ENCODE measurements at places on chromosomes 3 and 15.

DNA sequence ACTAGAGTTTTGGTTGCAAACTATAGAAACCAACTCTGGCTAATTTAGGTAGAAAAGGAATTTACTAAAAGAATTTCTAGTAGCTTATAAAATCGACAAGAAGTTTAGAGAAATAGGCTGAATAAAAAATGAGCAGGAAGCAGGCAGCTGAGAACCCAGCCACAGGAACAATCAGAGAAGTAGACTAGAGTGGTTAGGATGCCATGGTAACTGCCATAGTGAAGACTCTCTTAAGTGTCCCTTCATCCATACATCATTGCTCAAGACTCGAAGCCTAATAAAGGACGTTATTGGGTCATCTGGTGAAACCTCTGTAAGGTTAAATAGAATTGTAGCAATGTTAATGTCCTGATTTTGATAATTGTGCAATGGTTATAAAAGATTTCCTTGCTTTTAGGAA lies 13.8 kb downstream of the AVEN start:
- H3K4me3 ChIP-seq, result no peak overlapping the region
- no peak for DNase-seq
- H3K27me3 ChIP-seq, result no peaks in the 10 kb centered on the region
- peak overlapping the region; percentile 3 for H3K27ac ChIP-seq

- no peak for DNase-seq
- H3K4me3 ChIP-seq, result no peak overlapping the region
- no peaks in the 10 kb centered on the region for H3K4me1 ChIP-seq
- H3K27ac ChIP-seq, result no peak overlapping the region
- H3K36me3 ChIP-seq, result peaks cover 2% of the 10 kb centered on the region
These were observed 24.7 kb downstream of the MYO5A start for GRCh38 chr15:52503788-52504496.

GRCh38 chr15:55789066-55789660 lies 46.2 kb upstream of the PRTG start:
- no peak overlapping the region for H3K4me3 ChIP-seq
- no peaks in the 10 kb centered on the region for H3K27me3 ChIP-seq
- no peak overlapping the region for H3K27ac ChIP-seq

DNA sequence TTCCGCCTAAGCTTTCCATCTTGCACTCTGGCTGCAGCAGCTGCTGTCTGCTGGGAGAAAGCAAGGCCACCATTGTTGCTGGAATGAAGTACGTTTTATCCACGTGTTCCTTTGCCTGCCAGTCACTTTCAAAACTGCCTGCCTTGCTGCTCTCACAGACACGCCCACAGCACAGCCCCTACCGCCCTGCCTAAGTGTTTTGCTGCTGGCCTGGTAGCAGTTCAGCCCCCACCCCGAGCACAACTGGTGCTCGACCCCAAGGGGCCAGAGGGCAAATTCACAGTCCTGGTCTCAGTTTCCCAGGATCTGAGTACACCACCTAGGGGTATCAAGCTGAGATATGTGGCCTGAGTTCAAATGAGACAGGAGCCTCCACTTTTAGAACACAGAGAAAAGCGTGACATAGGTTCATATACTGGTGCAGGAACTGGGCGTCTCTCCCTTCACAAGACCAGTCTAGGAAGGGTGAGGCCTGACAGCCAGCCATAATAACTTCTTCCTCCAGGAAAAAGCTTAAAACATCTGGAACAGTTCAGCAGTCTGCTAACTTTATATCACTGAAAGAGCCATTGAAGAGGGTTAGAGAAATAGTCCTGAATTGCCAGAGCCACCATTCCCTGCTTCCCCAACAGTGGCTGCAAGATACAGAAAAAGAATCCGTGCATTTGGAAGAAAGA lies 1012.3 kb downstream of the ZPLD1 start:
- no peak for DNase-seq
- H3K4me1 ChIP-seq, result peaks cover 1% of the 10 kb centered on the region
- no peaks in the 10 kb centered on the region for H3K27me3 ChIP-seq
- H3K4me3 ChIP-seq, result no peak overlapping the region

- no peaks in the 10 kb centered on the region for H3K27me3 ChIP-seq
- peaks cover 17% of the 10 kb centered on the region for H3K4me1 ChIP-seq
- H3K36me3 ChIP-seq, result no peaks in the 10 kb centered on the region
- no peak overlapping the region for H3K4me3 ChIP-seq
- H3K27ac ChIP-seq, result no peak overlapping the region
These were observed 22.0 kb downstream of the TMPRSS7 start for GRCh38 chr3:112056451-112056929.

DNA sequence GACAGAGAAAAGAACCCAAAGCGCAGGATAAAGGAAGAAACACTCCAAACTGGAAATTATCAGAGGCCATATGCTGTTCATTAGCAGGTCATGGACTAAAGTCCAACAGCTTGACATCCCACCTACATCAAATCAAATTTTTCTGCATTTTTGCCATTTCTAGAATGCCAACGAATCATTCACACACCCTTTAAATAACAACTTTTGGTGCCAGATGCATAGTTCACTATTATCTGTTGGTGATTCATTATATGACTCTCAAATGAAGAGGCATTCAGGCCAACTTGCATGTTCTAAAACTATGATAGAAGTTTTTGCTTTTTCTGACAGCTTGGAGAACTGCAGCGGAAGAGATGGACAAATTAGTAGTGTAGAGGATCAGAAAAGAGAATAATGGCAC lies 529.8 kb upstream of the NAALADL2 start:
- DNase-seq, result no peak
- H3K4me3 ChIP-seq, result no peak overlapping the region
- no peaks in the 10 kb centered on the region for H3K27me3 ChIP-seq
- no peak overlapping the region for H3K27ac ChIP-seq

DNA sequence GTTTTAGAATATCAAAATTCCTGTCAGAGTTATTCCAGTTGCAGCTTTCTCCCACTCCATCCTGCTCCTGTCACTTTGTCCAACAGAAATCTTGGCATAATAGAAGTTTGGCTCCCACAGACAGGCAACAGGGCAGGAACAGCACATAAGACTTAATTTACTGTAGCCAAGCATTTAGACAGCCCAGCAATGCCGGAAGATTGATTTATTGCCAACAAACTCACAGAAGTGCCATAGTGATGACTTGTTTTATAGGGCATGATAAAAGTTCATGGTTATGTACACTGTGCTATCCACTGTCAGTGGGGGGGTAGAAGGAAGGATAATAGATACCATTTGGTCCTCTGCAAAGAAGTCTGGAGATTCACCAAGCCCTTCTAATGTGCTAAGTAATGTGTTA lies 98.3 kb upstream of the CBLB start:
- H3K4me1 ChIP-seq, result no peaks in the 10 kb centered on the region
- H3K27ac ChIP-seq, result no peak overlapping the region
- H3K36me3 ChIP-seq, result peaks cover 1% of the 10 kb centered on the region
- H3K4me3 ChIP-seq, result no peak overlapping the region
- DNase-seq, result no peak

DNA sequence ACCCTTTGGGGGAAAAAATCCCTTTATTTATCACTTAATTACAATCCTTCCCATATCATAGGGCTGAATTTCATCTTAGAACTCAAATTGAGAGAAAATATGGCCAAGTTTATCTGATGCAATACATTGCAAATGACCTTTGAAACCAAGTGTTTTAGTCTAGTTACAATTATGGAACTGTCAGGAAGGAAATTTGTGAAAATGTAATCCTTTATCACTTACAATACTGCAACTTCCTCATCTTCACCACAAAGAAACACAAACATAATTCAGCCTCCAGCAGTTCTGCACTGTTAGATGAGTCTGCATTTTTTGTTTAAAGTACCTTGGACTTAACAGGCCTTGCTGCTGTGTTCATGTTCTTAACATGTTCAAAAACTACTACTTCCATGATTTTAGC lies 4.6 kb downstream of the CCPG1 start:
- peaks cover 8% of the 10 kb centered on the region for H3K36me3 ChIP-seq
- H3K4me1 ChIP-seq, result peaks cover 16% of the 10 kb centered on the region
- DNase-seq, result no peak
- no peaks in the 10 kb centered on the region for H3K27me3 ChIP-seq

DNA sequence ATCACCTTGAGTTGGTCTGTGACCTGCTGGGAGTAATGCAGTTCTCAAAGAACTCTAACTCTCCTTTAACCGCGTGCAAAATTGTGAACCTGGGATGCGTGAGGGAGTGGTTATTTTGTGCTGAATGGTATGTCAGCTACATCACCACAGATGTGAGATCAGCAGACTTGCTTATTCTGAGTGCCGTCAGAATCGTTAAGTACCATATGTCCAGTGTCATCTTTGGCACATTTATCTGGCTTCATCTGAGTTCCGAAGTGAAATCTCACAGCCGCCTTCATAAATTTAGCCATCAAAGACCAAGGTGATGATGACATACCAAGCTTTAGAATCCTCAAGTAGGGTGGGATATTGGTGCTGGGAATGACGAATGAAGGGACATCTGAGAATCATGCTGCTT lies 347.2 kb upstream of the TPRG1 start:
- no peak overlapping the region for H3K4me3 ChIP-seq
- H3K36me3 ChIP-seq, result no peaks in the 10 kb centered on the region
- no peak for DNase-seq
- no peaks in the 10 kb centered on the region for H3K4me1 ChIP-seq
- no peaks in the 10 kb centered on the region for H3K27me3 ChIP-seq
- H3K27ac ChIP-seq, result no peak overlapping the region

- H3K4me1 ChIP-seq, result no peaks in the 10 kb centered on the region
- no peaks in the 10 kb centered on the region for H3K36me3 ChIP-seq
- H3K27me3 ChIP-seq, result no peaks in the 10 kb centered on the region
- no peak for DNase-seq
These were observed 150.1 kb upstream of the CCDC54 start for GRCh38 chr3:107227091-107227490.

GRCh38 chr15:99328106-99329072 lies 77.1 kb downstream of the LRRC28 start:
- H3K4me3 ChIP-seq, result no peak overlapping the region
- peaks cover 6% of the 10 kb centered on the region for H3K36me3 ChIP-seq
- H3K27ac ChIP-seq, result no peak overlapping the region

- no peak overlapping the region for H3K4me3 ChIP-seq
- no peak for DNase-seq
- H3K4me1 ChIP-seq, result peaks cover 26% of the 10 kb centered on the region
- no peak overlapping the region for H3K27ac ChIP-seq
- H3K36me3 ChIP-seq, result no peaks in the 10 kb centered on the region
These were observed 8.1 kb upstream of the PCSK6 start for GRCh38 chr15:101497484-101498034.

DNA sequence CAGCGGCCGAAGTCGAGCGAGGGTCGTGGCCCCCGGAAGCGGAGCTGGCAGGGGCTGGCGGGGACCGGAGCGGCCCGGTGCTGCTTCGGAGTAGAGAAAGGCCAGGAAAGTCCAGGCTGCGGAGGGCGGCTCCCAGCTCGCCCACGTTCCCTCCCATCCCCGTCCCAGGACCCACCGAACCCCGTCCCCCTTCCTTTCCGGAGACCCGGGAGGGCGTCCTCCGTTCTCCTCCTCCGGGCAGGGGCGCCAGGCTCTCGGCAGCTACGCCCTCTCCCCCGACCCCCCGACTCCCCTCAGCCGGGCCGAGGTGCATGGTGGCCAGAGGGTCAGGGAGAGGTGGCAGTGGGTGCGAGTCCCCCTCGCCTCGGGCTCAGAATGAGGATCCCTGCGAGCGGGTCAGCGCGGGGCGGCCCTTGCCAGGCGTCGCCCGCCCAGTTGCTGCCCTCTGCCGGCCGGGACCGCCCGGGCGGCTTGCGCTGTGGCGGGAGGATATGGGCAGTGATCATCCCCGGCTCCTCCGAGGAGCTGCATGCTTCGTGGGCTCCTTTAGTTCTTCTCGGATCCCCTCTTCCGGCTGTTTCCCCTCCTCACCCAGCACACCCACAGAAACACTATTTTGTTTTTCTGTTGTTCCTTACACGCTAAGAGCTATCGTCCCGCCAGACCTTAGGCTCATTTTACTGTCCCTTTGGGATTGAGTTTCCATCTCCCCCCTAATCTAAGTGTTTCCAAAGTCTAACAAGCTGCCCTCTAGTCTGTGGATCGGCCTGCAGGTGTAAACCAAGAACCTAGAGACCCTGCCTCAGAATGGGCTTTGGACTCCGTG lies 744 bp upstream of the ALDH1A2 start:
- peaks cover 75% of the 10 kb centered on the region for H3K27me3 ChIP-seq
- H3K27ac ChIP-seq, result no peak overlapping the region

DNA sequence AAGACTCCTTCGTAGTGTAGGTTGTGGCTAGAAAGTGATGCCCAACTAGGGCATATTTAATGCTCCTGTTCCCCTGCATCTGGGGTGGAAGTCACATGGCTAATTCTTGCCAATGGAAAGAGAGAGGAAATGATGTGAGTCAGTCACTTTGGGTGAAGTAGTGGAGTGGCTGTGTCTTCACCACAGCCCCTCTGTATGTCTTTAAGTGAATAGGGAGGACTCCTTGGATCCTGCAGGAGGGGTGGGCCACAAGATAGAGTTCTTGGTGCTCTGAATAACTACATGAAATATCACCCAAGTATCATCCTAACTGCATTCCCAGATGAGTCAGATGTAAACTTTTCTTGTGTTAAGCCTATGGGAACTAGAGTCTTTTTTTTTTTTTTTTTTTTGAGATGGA lies 17.8 kb upstream of the MB21D2 start:
- no peaks in the 10 kb centered on the region for H3K27me3 ChIP-seq
- H3K4me3 ChIP-seq, result no peak overlapping the region
- peaks cover 5% of the 10 kb centered on the region for H3K4me1 ChIP-seq
- H3K27ac ChIP-seq, result no peak overlapping the region
- peaks cover 1% of the 10 kb centered on the region for H3K36me3 ChIP-seq
- DNase-seq, result no peak

DNA sequence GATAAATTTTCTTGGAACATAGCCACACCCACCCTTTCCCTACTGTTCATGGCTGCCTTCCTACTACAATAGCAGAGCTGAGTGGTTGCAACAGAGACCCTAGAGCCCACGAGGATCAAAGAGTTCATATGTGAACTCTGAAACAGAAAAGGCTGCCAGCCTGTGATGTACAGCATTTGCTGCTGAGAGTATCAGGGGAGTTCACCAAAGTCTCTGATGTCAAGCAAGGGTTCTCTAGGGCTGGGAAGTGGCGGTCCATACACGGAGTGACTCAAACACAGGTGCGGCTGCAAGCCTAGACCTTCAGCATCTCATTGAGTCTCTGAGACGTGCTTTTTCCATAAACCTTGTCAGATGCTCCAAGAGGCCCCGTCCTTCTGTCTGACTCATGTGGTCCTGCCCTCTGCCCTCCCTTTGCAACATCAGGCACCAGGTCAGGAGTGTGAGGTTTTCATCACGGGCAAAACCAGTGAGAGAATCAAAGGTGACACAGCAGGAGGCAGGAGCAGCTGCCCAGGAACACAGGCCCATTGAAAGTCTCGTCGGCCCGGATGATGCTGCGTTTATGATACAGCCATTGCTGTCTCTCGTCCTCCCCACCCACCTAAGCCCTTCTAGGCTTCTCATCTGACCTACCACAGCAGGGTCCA lies 42.9 kb downstream of the PCSK6 start:
- H3K27me3 ChIP-seq, result peaks cover 13% of the 10 kb centered on the region
- DNase-seq, result no peak
- H3K4me1 ChIP-seq, result peaks cover 10% of the 10 kb centered on the region

GRCh38 chr3:71614426-71614825 lies 30.9 kb upstream of the FOXP1 start:
- H3K4me3 ChIP-seq, result no peak overlapping the region
- H3K36me3 ChIP-seq, result no peaks in the 10 kb centered on the region
- H3K27ac ChIP-seq, result no peak overlapping the region
- H3K4me1 ChIP-seq, result peaks cover 1% of the 10 kb centered on the region
- H3K27me3 ChIP-seq, result no peaks in the 10 kb centered on the region
- DNase-seq, result no peak
